ENCODE measurements at places on chromosomes 12 and 14.

DNA sequence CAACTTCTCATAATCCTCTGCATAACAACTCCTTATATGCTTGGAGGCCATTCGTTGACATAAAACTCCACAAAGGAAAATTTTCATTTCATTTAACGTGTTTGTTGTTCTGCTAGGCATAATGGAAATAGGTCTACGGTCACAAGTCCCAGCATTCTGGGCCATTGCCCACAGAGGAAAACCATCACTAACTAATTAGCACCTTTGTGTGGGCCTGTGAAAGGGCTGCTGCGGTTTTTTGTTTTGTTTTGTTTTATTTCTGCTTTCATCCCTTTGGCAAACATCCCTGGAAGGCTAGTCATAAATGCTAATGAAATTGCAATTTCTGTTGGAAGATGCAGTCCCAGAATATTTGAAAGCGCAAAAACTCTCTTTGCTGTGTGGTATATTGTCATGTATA lies 180.3 kb downstream of the RMST start:
- no peak for DNase-seq

DNA sequence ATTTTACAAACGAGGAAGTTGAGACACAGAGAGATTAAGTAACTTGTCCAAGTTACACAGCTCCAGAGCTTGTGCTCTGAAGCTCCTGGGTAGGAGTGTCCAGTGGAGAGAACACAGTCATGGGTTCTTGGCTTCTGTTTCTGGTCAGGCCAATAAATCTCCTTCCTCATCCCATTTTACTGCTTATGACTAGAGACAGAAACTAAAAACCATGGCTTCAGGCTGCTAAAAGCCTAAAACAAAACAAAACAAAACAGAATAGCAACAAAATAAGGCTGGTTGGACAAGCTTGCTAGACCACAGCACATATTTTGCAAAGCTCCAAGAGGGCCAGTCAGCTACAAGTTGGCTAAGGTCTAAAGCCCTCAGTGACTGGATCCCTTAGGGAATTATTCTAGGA lies 49.8 kb downstream of the PTGER2 start:
- DNase-seq = no peak

GRCh38 chr14:68795597-68796417 lies 2.9 kb upstream of the ZFP36L1 start:
- DNase-seq = no peak

DNA sequence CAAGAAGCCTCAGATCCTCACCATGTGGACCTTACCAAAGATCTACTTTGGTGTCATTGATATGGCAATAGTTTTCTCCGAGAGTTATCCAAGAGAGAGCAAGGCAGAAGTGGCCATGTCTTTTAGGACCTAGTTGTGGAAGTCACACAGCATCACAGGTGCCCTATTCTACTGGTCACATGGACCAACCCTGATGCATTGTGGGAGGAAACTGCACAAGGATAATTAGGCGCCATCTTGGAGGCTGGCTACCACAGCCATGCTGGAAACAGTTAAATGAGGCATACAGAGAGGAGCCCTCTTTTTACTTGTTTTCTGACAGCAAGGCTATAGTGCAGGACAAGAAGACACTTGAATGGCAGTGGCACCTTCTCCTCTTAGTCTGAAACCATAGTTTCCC lies 49.8 kb downstream of the GNS start:
- DNase-seq = no peak

GRCh38 chr14:63555572-63555971 lies 12.4 kb upstream of the PPP2R5E start:
- no peak for DNase-seq

- DNase-seq = no peak
Measured at GRCh38 chr14:37550511-37550910, 44.5 kb downstream of the FOXA1 start.

DNA sequence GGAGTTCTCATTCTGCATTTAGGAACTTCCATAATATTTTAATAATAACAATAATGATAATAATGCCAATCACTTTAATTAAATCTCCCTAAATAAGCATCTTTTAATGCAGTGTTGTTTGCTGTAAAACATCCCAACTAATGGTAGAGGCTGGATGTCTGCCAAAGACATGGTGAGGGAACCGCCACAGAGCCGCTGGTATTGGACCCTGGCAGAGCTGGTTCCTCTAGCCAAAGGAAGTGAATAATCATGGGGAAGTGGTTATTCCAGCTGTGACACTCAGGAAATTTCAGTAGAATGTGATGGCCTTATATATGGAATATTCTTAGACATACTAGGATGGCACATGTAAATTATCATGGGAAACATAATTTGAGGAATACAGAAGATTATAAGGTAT lies 483.3 kb downstream of the ZFP36L1 start:
- no peak for DNase-seq

DNA sequence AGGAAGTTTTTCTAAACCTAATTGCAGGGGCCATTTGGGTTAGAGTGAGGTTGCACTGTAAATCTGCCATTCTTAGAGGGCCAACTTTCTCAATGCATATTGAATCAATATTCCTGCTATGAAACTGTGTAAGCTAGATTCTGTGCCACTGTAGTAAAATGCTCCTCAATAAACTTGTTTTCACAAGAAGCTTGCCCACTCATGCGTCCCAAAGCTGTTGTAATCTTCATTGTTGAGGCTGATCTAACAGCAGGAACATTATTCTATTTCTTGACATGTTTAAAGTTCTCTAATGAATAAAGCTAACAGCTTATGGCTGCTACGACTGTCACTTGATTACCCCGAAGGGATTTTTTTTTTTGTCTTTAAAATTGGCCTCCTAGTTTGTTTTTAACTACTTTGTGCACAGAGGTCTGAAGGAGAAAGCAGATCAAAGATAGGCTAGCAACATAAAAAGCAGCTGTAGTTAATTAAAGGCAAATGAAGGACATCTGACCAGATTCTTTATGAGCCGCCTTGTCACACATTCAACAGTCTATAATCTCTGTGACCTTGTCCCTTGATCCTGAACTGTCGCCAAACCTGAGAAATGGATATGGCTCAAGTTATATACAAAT lies 243.7 kb downstream of the PAX9 start:
- DNase-seq = no peak

DNA sequence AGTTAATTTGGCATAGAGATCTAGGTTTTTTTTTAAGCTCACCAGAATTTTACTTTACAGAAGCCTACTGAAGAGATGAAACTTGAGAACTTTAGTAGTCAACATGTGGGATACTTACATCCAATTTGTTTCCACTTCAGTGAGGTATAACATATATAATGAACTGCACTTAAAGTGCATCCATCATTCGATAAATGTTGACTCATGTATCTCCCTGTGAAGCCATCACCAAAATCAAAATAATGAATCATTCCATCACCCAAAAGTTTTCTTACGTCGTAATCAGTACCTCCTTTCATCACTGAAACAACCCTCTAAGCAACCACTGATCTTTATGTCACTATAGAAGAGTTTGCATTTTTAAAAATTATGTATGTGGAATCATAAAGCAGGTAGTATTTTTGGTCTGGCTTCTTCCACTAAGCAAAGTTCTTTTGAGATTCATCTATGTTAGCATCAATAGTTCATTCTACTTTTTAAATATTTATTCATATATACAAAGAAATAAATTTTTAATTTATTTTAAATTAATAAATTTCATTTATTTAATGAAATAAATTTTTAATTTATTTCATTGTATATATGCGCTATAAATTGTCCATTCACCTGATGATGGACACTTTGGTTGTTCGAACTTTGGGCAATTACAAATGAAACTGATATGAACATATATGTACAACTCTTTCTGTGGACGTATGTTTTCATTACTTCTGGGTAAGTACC lies 2.0 kb upstream of the CPNE8 start:
- DNase-seq = no peak

DNA sequence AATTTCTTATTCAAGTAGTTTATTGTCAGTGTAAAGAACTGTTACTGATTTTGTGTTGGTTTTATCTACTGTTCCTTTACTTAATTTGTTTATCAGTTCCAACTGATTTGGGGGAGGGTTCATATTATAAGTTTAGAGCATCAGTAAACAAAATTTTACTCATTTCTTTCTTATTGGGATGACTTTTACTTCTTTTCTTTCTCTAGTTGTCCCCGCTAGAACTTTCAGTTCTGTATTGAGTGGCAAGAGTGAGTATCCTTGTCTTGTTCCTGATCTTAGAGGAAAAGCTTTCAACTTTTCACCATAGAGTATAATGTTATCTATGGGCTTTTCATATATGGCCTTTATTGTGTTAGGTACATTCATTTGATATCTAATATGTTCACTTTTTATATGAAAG lies 584.1 kb downstream of the LRFN5 start:
- no peak for DNase-seq

DNA sequence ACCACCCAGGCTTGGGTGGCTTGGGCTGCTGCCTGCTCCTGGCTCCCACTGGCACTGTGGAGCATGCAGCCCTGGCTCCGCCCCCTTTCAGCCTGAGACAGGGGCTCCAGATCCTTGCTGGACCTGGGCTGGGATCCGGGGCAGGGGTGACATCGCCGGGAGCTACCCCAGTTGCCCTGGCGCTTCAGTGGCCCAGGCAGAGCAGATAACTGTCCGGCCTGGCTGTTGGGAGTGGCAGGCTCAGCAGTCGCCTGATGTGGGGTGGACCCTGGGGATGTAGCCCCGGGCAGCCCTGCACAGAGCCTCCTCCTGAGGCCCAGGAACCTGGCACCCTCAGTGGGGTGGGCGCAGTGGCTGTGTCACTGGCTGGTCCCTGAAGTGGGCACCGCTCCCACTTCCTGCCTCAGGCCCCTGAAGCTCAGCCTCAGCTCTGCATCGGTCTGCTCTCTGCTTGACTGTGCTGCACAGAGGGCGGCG lies 57.9 kb downstream of the FUT8 start:
- no peak for DNase-seq

GRCh38 chr12:79782172-79782900 lies 91.6 kb upstream of the PAWR start:
- DNase-seq = no peak

GRCh38 chr12:103848917-103849491 lies 8.0 kb upstream of the NT5DC3 start:
- DNase-seq = no peak

- DNase-seq = no peak
Measured at GRCh38 chr14:85106506-85106905, 423.4 kb upstream of the FLRT2 start.

GRCh38 chr12:106088811-106089485 lies 49.8 kb downstream of the NUAK1 start:
- no peak for DNase-seq

- no peak for DNase-seq
Measured at GRCh38 chr12:57632073-57632957, 686 bp downstream of the B4GALNT1 start.

DNA sequence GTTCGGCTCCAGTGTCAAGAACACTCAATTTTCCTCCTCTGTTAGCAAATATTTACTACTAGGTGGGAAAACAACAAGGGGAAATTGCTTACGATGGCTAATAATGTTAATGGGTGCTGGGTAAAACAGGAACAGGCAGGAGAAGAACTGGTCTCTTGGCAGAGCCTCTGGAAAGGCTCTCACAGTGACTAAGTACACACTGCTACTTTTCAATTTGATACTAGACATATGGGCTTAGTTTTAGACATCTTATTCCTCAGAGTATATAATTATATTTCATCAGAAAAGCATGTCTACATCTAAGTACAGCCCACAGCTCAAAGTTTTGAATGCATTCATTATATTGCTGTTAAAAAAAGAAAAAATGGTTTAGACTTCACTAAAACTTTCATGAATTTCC lies 65.4 kb upstream of the SAV1 start:
- no peak for DNase-seq

DNA sequence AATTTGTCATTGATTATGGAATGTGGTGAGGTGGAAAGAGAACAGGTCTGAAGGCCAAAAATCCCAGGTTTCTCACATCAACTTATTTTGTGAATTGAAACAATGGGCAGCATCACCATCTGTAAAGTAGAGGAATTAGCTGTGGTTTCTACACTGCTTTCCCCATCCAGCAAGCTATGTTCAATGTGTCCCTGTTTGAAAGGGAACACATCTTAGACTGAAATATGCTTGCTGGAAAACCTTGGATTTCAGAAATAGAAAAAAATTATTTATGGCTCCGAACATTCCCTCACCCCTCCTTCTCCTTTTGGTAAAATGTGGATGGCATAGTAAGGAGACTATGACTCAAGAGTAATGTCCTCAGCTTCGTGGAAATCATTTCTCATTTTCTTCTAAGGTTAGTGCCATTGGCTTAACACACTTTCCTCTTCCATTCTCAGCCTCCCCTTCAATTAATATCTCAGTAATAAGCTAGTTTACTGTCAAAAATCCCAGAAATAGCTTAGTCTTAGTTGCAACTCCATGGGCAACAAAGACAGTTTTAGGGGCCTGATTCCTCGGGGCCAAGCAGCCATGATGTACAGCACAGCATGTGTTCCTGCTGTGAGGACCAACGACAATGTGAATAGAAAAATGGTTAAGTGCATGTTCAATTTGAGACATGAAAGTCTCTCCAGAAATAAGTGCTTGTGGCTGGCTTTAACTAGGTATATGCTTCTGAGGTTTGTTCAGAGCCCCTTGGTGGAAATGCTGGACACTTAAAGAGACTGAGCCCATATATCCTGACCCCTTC lies 205.8 kb upstream of the SLC38A2 start:
- no peak for DNase-seq

DNA sequence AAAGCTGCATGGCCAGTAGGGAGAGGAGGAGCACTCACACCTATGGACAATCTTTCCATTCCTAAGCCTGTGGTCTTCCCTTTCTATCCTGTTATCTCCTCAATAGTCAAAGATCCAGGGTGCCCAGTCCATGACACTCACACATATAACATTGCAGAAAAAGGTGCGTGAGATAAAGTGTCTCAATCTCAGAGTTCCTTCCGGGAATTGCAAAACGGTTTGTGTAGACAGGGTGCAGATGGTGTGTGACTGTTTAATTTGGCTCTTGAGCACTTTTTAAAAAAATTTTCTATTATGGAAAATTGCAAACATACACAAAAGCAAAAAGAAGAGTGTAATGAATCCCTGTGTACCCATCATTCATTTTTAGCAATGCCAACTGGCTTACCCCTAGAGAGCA lies 1493.6 kb downstream of the AACS start:
- no peak for DNase-seq

DNA sequence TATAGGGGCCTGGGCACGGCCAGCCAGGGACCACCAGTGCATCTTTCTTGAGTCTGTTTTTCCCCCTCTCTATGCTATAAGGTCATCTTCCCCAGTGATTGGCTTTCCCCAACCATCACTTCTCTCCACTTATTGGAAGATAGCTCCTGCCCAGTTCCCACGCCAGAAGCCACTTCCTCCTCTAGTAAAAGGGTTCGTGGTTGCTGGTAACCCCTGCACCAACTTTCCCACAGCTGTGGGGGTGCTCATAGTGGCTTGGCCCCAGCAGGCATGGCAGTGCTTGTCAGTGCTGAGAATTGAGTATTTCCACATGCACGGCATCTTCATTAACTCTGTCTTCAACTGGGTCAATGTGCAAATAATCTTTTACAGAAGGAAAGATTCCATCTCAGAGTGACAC lies 215.4 kb downstream of the FOXN3 start:
- no peak for DNase-seq
